Anterior cingulate cortex (tissue), 58 donors: ENCODE measurements at places on chromosomes 1 and 21.
A peak's percentile ranks its signal among the peaks of the same experiment; 100 is the strongest.

GRCh38 chr1:153957744-153958110 is 685 bp downstream of the CRTC2 start:
- DNase-seq, result no peak

GRCh38 chr1:169491845-169492281 is 6.1 kb upstream of the SLC19A2 start:
- DNase-seq, result no peak

- DNase-seq, result no peak
Measured at GRCh38 chr1:180964595-180964994, 51.9 kb downstream of the KIAA1614 start.

GRCh38 chr1:7117399-7118281 is 332.4 kb downstream of the CAMTA1 start:
- no peak for DNase-seq

DNA sequence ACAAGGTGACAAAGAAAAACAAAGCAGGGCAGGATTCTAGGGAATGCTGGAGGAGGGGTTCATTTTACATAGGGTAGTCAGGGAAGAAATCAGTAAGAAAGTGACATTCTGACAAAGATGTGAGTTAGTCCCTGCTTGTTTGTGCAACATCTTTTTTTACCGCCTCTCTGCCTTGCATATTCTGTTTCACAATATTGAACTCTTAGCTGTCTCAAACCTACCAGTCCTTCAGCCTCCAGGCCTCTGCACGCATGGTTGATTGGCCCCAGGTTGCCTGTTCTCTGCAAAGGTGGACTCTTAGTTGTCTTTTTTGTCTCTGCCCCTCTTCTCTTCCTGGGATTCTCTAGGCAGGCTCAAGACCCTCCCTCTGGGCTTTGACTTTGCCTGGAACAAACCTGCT is 152.2 kb upstream of the RUNX1 start:
- DNase-seq, result no peak

DNA sequence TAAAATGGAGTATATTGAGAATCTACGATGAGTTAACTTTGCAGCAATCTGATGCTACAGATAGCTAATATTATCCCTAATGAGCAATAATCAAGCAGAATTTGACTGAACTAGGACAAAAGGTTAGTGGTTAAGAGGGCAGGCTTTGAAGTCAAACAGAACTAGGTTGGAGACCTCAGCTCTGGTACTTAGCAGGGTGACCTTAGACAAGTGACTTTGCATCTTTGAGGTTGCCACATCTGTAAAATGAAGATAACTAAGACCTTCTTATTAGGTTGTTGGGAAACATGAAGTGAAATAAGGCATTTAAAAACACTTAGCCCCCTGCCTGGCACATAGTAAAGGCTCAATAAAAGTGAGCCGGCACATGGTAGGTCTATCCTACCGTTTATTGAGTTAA is 4.3 kb upstream of the FUCA1 start:
- no peak for DNase-seq

- no peak for DNase-seq
Measured at GRCh38 chr1:22292011-22292788, 149.3 kb upstream of the WNT4 start.

DNA sequence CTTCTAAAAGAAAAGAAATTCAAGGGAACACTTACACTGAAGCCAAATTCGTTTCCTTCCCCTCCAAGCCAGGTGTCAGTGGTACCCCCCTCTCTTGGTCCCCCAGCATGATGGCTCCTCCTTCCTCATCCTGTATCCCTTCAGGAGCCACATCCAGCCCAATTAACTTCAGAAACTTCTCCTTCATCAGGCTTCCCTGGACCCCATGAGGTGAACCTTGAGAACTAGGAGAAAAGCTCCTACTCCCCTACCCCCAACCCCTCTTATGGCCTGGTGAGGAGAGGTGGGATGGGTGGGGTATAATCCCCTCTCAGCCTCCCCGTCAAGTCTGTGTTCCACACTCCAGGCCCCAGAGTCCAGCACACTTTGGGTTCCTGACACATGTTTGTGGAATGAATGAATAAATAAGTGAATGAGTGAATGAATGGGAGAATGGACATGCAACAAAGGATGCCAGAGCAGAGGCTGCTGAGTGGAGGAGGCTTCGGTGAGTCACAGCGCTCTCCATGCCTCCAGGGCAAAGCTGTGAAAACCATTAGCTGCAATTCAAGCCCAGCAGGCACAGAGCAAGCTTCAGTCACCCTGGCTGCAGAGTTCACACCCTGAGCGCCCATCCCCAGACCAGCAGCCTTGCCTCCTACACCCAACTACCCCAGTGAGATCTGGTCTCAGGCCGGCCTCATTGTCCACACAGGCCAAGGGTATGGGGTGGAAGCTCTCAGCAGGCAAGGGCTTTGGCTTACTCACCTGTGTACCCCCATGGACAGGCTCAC is 43.8 kb downstream of the BATF3 start:
- DNase-seq, result no peak

DNA sequence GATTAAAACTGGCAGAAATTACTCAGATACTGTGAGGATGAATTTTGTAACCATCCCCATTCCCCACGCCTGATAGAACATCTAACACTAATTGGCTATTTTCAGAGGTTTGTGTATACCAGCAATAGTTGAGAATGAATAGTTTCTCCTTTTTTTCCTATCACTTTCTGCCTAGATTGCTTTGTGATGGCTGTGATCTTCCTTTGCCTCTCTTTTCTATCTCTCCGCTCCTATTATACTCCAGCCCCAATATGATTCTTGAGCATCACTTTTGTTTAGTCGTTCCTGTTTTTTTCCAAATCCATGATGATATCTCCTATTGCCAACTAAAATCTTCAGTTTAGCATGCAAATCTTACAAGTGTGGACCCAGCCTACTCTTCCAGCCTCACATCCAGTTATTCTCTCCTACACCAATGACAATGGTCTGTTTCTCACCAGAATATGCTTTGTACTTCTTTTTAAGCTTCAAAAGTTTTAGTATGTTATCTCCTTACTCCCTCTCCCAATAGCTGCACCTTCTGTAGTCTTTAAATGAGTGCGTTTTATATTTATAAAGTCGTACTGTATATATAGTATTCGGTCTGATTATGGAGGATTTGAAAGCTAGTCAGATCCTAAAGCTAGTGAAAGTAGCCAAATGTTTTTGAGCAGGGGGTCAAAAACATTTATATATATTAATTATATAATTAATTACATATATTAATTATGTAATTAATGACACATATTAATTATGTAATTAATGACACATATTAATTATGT is 25.2 kb downstream of the MAGI3 start:
- DNase-seq, result no peak

- no peak for DNase-seq
Measured at GRCh38 chr1:192109576-192109975, 48.7 kb upstream of the RGS18 start.

- no peak for DNase-seq
Measured at GRCh38 chr1:17700945-17701810, 54.0 kb upstream of the ACTL8 start.

GRCh38 chr1:54471588-54471987 is 65.4 kb upstream of the SSBP3 start:
- DNase-seq, result no peak

GRCh38 chr1:207935166-207935583 is 24.2 kb upstream of the CD34 start:
- no peak for DNase-seq

DNA sequence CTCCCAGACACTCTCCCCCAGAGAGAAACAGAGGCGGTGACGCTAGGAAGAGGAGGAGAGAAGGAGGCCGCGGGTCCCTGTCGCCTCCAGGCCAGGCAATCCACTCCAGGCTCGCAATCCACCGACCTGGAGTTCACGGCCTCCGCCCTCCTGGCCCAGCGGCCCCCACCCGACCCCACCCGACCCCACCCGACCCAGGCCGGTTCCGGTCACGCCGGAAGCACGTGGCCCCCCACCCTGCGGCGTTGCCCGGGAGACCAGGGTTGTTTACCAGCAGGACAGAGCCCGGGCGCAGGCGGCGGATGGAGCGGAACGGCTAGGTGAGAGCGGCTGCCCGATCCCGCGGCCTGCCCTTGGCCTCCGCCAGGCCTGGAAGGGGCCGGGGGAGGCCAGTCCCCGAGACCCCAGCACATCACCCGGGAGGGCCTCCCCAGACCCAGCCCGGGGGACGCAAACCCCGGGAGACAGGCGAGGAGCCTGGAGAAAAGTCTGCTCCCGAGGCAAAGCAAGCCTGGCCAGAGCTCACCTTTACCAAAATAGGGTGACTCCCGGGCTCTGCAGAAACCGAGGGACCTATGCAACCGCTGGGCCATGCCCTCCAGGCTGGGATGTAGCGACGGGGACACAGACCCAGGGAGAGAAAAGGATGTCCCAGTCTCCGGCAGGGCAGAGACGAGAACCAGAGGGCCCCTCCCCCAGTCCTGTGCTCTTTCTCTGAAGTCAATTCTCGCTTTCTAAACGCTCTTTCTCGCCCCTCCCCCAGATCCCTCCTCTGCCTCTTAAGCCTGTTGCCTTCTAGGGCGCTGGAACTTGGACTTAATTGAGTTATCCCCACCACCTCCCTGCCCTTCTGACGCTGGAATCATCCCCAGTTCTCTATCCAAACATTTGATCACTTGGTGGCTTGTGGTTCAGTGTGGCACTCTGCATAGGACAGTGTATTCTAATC is at the start of the genes PLA2G2C and UBXN10:
Gene PLA2G2C (minus strand): TSS at position 685 of the 949 bp plus-strand sequence. CDS start 9,155 bp downstream, outside the sequence.
Gene UBXN10 (plus strand): TSS at position 263 of the 949 bp plus-strand sequence. CDS start 4,466 bp downstream, outside the sequence.
- DNase-seq, result peak; percentile 14

- DNase-seq, result no peak
Measured at GRCh38 chr1:72649211-72649888, 367.0 kb upstream of the NEGR1 start.

GRCh38 chr21:38289705-38290485 is 33.1 kb downstream of the KCNJ15 start:
- no peak for DNase-seq

GRCh38 chr21:41133874-41134522 is 34.0 kb upstream of the BACE2 start:
- DNase-seq, result no peak

GRCh38 chr1:5423109-5423508 is 569.1 kb downstream of the NPHP4 start:
- no peak for DNase-seq

- no peak for DNase-seq
Measured at GRCh38 chr1:32928285-32928684, 27.1 kb upstream of the TMEM54 start.

GRCh38 chr1:9929431-9930385 is 13.5 kb downstream of the LZIC start:
- DNase-seq, result peak; percentile 12

- no peak for DNase-seq
Measured at GRCh38 chr1:219086956-219087469, 86.7 kb upstream of the LYPLAL1 start.

DNA sequence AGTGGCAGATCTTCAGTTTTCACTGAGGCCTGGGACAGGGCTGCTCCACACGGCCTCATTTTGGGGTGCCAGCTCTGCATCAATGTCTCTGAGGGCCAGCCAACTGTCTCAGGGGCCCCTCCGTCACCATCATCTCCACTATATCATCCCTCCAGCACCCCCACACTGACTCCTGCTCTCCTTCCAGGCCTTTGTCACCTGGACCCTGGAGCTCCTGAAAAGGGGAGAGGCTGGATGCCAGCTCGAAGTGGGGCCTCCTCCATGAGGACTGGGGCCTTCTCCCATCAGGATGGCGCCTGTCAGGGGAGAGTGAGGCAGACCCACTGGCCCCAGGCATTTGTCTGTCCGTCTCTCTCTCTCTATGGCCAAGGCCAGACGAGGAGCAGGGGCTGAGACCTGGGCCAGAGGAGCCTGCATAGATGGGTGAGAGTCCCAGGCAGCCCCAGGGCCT is 44.7 kb upstream of the LRP8 start:
- no peak for DNase-seq

DNA sequence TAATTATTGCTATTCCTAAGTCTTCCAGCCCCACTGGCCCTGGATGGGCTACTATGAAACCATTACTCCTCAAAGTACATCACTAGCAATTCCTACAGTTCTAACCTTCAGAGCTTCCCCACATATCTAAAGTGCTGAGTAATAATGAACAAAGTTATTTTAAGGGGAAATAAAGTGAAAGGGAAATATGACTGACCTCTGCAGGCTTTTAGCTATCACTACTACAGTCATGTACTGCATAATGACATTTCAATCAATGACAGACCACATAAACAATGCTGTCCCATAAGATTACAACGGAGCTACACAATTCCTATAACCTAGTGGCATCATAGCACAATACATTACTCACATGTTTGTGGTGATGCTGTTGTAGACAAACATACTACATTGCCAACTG is 32.5 kb upstream of the ASPM start:
- DNase-seq, result no peak

DNA sequence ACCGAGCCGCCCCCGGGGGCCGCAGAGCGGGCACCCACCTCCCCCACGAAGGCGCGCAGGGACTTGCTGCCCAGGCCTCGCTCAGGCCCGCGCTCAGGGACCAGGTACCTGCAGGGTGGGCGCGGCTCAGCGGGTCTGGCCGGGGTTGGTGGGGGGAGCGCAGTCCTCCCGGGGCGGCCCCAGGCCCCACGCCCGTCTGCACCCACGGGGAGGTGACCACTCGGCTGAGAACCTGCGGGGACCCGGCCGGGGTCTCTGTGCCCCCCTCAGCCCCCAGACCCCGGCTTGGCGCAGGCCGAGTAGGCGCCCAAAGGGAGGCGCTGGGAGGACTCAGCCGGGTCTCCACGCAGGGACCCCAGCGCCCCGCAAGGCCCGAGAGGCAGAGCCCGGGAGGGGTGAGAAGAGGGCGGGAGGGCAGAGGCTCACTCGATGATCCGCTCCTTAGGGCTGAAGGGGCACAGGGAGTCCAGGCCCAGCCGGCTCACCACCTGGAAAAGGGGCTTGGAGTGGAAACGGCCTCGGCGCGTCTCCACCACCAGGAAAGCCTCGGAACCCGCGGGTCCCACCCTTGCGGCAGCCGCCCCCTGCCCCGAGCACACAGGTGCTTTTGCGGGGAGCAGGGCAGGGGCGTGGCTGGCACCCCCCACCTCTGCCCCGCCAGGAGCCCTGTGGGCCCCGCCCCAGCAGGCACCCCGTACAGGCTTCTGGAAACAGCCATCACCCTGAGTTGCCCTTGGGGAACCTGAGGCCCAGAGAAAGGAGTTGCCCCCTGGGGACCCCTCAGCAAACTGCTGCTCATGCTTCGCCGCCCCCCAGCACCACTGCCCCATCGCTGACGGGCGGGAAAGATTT is 9.3 kb downstream of the FTCD start:
- DNase-seq, result no peak

DNA sequence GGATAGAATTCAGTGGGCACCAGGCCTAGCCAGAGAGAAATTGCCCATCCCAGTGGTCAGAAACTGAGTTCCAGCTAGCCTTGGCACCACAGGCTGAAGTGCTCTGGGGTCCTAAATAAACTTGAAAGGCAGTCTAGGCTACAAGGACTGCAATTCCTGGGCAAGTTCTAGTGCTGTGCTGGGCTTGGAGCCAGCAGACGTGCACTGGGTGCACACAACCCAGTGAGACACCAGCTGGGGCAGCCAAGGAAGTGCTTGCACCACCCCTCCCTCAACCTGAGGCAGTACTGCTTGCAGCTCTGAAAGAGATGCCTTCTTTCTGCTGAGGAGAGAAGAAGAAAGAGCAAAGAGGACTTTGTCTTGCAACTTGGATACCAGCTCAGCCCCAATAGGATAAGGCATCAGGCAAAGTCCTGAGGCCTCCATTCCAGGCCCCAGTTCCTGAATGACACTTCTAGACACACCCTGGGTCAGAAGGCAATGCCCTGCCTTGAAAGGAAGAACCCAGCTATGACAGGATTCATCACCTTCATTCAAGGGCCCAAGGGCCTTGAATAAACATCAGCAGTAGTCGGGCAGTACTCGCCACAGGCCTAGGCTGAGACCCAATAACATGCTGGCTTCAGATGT is 55.1 kb downstream of the OVGP1 start:
- DNase-seq, result no peak
